Thymus (tissue), 14 donors: ENCODE measurements at places on chromosomes 7 and 10. TPM values are rescaled to one million over a fixed set of nuclear protein-coding genes. Genes with fewer than 3 reads are reported as not detected.

FKBP14 gene
- total RNA-seq: 4.5 TPM

CPA2 gene
- 0.14 TPM for total RNA-seq

OR2A5 gene
- not detected for total RNA-seq

GIMAP8 gene
- total RNA-seq: 6.1 TPM

LIPJ gene
- total RNA-seq: 0.42 TPM

LRRC18 gene
- total RNA-seq: 0.05 TPM

ZCWPW1 gene
- 4.8 TPM for total RNA-seq

GNAT3 gene
- total RNA-seq: 0.19 TPM

TMEM26 gene
- 3.4 TPM for total RNA-seq

RASSF4 gene
- total RNA-seq: 17.9 TPM

SEC24C gene
- total RNA-seq: 40.2 TPM

JAKMIP3 gene
- total RNA-seq: 0.19 TPM

ARF5 gene
- total RNA-seq: 133 TPM

ZNF775 gene
- total RNA-seq: 7.6 TPM

TMEM139 gene
- 0.19 TPM for total RNA-seq

PON1 gene
- total RNA-seq: 11.7 TPM

NUTM2A gene
- 0.42 TPM for total RNA-seq

GPR37 gene
- 0.52 TPM for total RNA-seq

PDE6C gene
- total RNA-seq: not detected

EBLN1 gene
- total RNA-seq: not detected

GATA3 gene
- total RNA-seq: 6.5 TPM

TRPV5 gene
- 0.05 TPM for total RNA-seq

SFTPA1 gene
- total RNA-seq: 1.4 TPM

AS3MT gene
- 5.2 TPM for total RNA-seq

MBL2 gene
- 0.05 TPM for total RNA-seq

SPDYE5 gene
- 0.05 TPM for total RNA-seq

TMEM229A gene
- total RNA-seq: not detected

MINDY4 gene
- 1.5 TPM for total RNA-seq

CCDC146 gene
- 8.7 TPM for total RNA-seq

OR2A7 gene
- 0.24 TPM for total RNA-seq

PDZD8 gene
- 9.2 TPM for total RNA-seq
